Hematopoietic multipotent progenitor cell treated with erythropoietin and hydrocortisone succinate and interleukin-3 and kit ligand, for 6 days (in vitro differentiated cells): ENCODE measurements at places on chromosomes 12 and 14.
A peak's percentile ranks its signal among the peaks of the same experiment; 100 is the strongest.

DNA sequence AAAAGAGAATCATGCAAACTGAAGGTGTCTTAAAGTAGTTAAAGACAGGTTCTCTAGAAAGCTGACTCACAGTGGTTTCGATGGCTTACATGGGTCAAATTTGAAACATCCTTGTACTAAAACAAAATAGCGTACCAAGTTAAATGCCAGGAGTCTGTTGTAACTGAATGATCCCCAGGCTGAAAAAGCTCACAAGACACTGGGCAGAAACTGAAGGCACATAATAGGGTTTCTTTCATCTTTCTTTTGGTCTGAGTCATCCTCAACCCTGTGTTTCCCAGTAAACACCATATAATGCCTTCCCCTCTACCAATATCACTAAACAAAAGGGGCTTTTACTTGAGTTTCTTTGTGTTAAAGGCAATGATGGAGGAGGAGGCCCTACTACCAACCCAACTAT is 12.8 kb downstream of the ZFYVE1 start:
- no peak for DNase-seq

GRCh38 chr12:111285200-111285599 is 83.7 kb downstream of the PHETA1 start:
- no peak for DNase-seq

GRCh38 chr12:68564166-68564565 is 46.5 kb upstream of the RAP1B start:
- no peak for DNase-seq

DNA sequence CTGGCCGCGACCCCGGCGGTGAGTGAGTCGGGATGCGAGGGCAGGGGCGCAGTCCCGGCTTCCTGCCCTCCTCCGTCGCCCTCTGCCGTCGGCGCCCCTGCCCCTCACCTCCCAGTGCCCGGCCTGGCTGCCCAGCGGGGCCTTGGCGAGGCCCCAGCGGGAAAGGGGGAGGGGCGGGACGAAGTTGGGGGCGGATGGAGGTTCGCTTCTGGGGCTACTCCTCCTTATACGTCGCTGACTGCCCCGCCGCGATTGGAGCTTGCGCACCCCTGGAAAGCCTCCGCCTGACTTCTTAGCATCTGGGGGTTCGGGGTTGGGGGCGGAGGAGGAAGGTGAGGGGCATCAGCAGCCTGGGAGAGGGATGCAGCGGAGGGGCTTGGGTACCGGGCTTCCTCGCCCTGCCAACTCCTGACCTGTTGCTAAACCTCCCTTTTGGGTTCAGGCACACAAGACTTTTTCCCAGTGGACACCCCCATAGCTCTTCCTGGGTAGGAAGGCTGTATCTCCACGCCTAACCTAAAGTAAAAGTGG is 406 bp downstream of the TMEM263 start:
- DNase-seq = peak; percentile 67

DNA sequence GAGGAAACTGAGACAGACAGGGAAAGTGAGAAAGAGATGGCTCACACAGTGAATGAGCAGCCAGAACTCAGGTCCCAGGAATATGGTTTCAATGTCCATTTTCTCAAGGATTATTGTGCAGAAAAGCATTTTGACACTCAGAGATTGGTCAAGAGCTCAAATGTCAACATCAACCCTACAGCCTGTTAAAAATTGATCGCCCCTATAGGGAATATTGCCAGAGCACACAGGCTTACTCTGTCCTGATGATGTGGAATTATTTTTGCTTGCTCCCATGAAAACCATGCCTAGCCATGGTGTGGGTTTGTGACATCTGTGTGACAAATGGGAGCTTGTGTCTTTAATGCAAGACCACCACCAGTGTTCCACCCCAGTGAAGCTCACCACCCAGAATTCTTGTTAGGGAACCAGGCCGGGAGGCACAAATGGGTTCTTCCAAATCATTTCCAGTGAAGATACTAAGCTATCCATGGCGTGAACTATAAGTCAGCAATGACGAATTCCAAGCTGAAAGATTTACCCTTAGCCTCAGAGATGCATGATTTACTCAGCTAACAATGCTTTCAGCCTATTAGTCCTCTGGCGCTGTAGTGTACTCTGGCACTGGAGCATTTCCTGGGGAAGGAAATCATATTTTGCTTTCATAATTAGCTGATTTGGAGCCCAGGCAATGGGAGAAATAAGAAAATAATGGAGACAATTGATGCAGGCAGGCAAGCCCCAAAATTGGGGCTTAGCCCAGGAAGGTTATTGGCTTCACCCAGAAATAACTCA is 1188.2 kb upstream of the TMEM132C start:
- no peak for DNase-seq

DNA sequence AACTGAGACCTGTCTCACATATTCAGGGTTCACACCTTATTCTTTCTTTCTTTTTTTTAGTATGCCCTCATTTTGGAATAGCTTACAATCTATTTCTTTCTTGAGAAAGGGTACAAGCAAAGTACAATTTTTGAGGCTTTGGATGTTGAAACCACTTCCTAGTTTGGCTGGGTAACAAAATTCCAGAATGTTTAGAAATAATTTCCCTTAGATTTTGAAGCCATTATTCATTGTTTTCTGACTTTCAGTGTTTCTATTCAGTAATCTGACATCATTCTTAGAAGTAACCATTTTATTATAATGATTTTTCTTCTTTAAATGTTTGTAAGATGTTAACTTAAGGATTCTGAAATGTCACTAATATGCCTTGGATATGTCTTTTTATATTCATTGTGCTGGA is 28.2 kb downstream of the ST8SIA1 start:
- no peak for DNase-seq

DNA sequence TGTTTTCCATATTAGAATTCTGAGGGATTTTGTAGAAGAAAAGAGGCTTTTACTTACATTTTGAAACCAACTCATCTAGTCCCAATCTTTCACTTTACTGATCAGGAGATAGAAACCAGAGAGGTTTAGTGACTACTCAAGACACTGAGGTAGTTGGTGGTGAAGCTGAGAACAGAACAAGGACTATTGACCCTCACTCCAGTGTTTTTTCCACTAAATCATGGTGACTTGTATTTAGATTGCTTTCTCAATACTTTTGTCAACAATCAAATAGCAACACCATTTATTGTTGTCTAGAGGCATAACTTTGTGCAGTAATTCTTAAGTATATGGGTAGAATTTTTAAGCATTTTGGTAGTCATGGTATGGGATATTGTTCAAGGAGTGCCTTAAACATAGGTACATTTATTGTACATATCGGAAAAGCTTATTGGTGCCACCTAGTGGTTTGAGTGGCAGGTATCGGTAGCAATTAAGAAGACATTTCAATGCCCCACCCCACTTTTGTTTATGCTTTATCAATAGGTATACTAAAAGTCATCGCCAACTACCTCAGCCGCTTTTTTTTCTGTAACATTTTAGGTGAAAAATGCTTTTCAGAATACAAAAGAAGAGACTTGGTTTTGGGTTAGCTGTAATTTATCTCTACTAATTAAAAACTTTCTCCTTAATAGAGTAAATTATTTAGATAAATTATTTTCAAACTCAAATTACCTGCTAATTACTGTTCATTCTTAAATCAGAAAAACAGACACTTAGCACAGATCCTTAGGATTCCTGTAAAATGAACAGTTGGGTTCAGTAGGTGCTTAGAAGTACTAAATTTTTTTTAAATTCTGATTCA is 47.3 kb upstream of the PAWR start:
- DNase-seq = peak; percentile 84

DNA sequence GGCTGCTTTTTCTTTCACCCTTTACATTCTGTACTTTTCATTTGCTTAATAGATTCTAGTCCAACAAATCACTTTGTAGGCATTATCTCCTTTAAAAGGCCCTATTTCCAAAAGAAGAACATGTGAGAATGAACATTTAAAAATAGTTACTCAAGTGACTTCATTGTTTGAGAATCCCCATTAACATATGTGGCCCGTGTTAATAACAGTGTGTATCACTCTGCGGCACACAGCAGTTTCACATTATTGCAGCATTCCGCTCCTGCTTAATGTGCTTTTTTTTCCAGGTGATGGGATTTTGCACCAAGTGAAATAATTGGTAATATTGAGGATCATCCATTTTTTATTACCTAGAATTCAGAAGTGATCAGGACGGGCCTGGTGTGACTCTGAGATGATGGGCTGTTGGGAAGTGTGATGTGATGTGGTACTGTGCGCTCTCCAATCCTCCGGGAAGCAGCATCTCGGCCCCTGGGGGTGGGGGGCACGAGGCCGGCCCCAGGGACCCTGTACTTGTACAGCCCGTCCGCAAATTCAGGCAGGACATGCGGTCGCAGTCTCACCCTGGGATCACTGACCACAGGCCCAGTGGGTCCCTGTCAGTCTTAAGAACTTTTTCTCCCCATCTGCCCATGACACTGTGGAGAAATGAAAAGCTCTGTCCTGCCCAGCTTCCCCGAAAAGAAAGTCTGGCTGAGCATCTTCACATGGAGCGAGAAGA is 32.9 kb downstream of the SLC15A4 start:
- DNase-seq = no peak

DNA sequence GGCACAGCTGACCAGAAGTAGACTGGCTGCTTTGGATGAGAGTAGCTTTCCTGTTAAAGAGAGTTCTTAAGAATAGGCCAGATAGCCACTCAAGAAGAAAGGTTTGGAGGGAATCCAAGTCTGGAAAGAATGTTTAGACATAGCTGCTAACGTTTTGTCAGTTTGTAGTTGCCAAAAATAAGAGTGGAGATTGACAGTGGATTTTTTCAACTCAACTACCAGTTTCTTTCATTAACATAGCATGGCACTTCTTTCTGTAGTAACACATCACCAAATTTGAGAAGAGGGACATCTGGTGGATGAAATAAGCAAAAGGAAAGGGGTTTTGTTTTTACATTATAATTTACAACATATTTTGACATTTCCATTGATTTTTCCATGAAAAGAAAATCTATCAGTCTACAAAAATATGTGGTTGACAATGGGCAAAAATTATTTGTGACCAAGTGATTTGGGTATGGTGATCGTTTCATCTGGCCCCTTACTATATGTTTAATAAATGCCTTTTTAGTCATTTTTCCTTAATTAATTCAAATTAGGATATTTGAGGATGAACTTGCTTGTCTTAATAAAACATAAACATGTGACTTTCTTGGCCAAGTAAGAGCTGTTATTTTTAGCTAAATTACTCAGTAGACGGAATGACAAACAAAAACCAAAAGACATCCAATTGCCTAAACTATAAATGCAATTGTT is 71.1 kb downstream of the PTPRR start:
- peak; percentile 9 for DNase-seq

GRCh38 chr12:68776976-68777610 is 30.9 kb upstream of the MDM2 start:
- no peak for DNase-seq

GRCh38 chr12:24913130-24913529 is 35.8 kb downstream of the BCAT1 start:
- no peak for DNase-seq

GRCh38 chr14:50381008-50381407 is 15.7 kb downstream of the CDKL1 start:
- DNase-seq = no peak

DNA sequence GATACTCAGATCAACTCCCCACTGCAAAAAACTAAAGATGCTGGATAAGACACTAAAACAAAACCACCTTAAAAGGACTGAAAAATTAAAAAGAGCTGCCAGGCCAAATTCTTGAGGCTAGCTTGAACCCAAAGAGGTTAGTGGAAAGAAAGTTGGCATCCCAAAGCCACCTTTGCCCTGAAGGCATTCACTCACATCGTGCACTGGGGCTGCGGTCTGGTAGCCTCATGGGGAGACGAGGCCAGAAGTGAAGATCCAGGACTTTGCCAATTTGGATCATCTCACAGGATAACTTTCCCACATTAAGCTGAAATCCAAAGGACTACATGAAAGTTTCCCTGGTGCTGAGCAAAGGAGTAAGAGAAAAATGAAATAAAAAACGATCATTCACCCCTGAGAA is 63.9 kb downstream of the EFCAB11 start:
- no peak for DNase-seq

DNA sequence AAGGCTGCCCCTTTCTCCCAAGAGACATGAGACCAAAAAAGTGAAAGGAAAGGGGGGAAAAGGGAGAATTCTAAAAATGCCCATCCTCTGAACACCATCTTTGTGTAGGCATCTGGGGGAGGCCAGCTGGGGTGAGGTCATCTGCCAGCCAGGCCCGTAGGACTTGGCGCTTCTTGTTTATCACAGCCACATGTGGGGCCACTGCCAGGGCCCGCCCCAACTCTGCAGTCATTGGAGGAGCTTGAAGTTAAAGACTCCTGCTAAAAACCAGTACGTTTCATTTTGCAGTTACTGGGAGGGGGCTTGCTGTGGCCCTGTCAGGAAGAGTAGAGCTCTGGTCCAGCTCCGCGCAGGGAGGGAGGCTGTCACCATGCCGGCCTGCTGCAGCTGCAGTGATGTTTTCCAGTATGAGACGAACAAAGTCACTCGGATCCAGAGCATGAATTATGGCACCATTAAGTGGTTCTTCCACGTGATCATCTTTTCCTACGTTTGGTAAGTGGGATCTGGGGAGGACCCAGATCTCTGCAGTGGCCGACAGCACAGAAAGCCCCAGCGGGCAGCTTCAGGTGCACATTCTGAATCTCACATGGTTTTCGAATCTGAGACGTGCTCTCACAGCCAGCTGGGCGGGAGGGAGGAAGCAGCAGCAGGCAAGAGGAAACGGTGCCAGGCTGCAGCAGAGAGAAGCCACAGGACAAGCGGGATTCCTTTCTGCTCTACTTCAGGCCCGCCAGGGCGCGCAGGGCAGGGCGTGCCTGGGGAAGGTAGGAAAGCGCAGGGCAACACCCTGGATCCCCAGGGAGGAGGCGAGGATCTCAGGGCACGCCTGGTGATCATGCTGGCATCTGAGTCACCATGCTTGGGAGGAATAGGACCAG is at the start of gene P2RX7:
P2RX7 (plus strand) TSS at position 276 of the 881 bp plus-strand sequence; CDS start at position 371, 95 bp downstream.
- peak; percentile 85 for DNase-seq

DNA sequence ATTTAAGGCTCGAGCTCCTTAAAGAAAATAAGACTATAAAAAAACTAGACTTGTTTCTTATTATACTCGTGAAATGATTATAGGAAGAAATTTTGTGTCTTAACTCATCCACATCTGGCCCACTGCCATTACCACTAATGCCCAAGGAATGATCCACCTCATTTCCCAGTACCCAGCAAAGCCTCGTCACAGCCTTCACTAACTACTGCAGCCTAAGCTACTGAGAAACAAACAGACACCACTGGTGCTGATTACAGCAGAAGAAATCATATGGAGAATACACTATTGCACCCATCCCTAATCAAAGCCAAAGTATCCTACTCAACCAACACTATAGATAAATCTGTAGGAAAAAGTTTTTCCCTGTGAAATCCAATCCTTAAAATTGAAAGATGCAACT is 205.3 kb upstream of the NAV3 start:
- DNase-seq = no peak

DNA sequence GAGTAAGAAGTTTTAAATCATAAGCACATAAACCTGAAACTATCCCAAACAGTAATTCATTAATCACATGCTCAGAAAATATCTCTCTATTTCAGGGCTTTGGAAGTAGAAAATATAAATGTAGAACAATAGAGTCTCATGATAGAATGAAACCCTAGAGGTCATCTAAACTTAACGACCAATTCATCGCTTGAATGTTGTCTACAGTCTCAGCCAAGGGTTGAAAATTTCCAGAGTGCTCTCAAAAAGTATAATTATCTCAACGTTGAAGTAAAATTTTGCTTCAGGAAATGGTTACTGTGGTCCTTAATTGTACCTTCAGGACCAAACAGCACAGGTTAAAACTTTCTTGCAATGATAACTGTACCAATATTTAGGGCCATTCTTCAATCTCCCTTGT is 1053.6 kb upstream of the SEL1L start:
- no peak for DNase-seq

- no peak for DNase-seq
These were observed 24.9 kb downstream of the TCP11L2 start for GRCh38 chr12:106327309-106327869.
